ENCODE measurements at places on chromosomes 2 and 18.

- DNase-seq: no peak
These were observed 83.1 kb downstream of the ADAM23 start for GRCh38 chr2:206526416-206526815.

- no peak for DNase-seq
These were observed 116.6 kb downstream of the MTX2 start for GRCh38 chr2:176385838-176386237.

DNA sequence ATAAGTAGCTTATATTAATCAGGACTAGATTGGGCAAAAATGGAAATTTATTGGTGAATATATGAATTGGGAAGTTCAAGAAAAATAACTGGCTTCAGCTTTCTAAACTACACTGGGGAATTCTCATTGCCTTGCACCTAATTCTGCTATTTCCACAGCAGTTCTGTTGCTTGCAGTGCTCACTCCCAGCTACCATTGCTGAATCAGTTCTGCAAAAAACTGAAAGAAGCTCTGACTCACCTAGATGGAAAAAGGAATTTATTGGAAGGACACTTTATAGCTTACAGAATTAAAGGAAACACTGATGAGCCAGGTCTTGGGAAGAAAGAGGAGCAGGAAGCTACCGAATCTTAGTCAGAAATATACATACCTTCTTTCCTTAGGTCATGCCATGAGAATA lies 60.3 kb upstream of the ACVR1 start:
- no peak for DNase-seq

- DNase-seq: no peak
These were observed 26.5 kb downstream of the STEAP3 start for GRCh38 chr2:119249855-119250717.

GRCh38 chr2:84970210-84970867 lies 622 bp upstream of the KCMF1 start:
- DNase-seq: peak; percentile 28

DNA sequence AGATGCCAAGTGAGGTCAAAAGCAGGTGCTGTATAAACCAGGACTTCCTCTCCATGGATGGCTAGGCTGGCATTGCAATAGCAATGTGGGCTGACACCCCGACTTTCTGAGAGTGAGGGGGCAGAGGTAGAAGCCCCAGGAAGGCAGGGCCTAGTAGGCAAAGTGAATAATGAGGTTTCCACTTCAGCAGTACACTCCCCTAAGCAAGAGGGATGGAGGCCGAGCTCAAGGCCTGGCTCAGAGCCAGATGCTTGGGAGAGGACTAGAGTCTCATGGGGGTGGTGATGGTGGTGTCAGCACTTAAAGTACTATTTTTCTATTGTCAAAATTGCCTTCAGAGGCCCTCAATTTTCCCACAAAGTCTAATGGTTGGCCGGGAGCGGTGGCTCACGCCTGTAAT lies 41.6 kb upstream of the HK2 start:
- no peak for DNase-seq

- no peak for DNase-seq
These were observed 313.7 kb downstream of the CYP26B1 start for GRCh38 chr2:71833855-71834560.

GRCh38 chr2:949384-950079 lies 1.1 kb upstream of the SNTG2 start:
- no peak for DNase-seq

Measured in stimulated activated CD4-positive, alpha-beta T cell treated with anti-CD3 and anti-CD28 coated beads, TNF-alpha, amount 100 ng/mL, for 24 hours (primary cell).